ENCODE measurements at places on chromosomes 7 and 10.

DNA sequence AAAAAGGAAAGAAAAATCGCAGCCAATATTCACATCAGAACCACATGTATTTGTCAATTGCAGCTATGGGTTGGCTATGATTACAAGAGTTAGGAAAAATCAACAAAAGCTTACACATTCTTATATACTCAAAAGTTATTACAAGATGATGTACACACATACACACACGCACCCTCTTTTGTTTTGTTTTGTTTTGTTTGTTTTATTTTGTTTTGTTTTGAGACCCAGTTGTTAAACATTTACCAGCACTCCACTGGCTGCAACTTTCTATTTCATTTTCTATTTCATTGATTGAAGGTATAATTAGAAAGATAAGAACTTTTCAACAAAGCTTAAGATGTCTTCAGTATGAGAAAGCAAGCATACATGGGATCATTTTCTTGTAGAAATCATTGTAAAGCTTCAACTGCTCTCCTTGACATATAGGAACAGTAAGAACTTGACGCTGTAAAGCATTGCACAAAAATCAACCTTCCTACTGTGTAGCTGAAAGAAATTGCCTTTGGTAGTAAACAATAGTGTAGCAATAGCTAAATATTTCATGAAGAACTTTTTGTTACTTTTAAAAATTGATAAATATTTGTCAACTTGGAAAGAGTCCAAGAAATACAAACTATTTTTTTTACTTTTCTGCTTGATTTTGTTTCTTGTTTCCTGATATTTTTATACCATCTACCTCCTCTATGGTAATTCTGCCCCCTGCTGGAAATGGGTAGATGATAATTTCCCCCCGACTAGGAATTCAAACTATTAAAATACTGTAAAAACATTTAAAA is 205.9 kb downstream of the MBL2 start:
- DNase-seq: no peak

DNA sequence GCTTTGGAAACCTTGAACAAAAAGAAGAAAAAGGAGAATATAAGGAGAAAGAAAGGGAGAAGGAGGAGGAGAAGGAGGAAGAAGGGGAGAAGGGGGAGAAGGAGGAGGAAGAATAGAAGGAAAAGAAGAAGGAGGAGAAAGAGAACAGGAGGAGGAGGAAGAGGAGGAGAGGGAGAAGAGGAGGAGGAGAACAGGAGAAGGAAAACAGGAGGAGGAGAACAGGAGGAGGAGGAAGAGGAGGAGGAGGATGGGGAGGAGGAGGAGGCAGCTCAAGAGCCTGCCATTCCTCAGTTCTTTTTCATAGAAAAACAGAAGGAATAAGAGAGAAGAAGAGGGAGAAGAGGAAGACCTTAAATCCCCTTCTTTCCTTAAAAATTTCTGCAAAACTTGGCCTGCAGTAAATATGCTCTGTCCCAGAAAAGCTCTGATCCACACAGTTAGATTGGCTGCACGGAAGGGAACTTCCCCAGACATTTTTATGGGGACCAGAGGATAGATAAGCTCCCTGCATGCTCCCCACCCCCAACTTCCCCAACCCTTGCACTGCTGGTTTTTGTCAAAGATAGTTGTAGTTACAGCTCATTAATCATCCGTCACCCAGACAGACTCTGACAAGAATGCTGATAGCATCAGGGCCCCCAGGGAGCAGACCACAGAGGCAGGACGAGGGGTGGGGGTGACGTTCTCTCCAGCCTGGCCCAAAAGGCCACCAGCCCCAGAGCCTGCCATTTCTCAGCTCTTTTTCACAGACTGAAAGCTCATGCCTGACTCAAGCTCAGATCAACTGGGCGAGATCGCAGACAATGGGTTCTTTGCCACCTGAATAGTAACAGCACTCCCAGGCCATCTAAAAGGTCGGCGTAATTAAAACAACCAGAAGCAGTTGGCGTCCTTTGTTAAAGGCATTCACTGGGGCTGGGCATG is 34.5 kb upstream of the LYZL1 start:
- DNase-seq: no peak

DNA sequence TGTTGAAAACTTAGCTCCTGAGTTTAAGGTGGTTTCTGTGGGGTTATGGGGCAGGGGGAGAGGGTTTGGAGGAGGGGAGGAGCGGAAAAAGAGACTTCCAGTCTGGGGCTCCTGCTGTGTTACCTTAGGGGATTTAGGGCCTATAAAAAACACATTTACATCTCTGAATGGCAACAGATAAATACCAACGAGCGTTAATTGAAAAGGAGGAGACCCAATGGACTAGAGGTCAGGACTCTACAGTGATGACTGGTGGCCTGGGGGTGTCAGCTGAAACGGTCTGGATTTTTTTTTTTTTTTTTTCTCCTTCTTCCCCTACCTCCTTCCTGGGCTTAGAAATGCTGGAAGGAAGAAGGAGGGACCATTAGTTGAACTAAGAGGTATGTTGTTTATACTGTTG is 47.4 kb downstream of the AUTS2 start:
- DNase-seq: no peak

- DNase-seq: no peak
Measured at GRCh38 chr10:119217991-119218490, 10.7 kb downstream of the GRK5 start.

GRCh38 chr7:151013733-151014497 is 10.4 kb downstream of the ATG9B start:
- DNase-seq: peak; percentile 88

- no peak for DNase-seq
Measured at GRCh38 chr10:78752221-78752620, 316.5 kb upstream of the ZMIZ1 start.

All from activated T-helper 1 cell treated with anti-CD3 and anti-CD28 coated beads, Interleukin-12 subunit alpha, Interleukin-12 subunit beta, Interleukin-2, Interleukin-4 antibody, amounts not matched to agents 30 ng/mL and 10 ng/mL and 1 ng/mL, durations not matched to agents 14 hours and 24 hours and 36 hours (primary cell).